Esophagus squamous epithelium (tissue), 5 donors: ENCODE measurements at places on chromosomes 16 and 17.

GRCh38 chr17:18920911-18921441, 31.0 kb upstream of the SLC5A10 start:
- DNase-seq: no peak

DNA sequence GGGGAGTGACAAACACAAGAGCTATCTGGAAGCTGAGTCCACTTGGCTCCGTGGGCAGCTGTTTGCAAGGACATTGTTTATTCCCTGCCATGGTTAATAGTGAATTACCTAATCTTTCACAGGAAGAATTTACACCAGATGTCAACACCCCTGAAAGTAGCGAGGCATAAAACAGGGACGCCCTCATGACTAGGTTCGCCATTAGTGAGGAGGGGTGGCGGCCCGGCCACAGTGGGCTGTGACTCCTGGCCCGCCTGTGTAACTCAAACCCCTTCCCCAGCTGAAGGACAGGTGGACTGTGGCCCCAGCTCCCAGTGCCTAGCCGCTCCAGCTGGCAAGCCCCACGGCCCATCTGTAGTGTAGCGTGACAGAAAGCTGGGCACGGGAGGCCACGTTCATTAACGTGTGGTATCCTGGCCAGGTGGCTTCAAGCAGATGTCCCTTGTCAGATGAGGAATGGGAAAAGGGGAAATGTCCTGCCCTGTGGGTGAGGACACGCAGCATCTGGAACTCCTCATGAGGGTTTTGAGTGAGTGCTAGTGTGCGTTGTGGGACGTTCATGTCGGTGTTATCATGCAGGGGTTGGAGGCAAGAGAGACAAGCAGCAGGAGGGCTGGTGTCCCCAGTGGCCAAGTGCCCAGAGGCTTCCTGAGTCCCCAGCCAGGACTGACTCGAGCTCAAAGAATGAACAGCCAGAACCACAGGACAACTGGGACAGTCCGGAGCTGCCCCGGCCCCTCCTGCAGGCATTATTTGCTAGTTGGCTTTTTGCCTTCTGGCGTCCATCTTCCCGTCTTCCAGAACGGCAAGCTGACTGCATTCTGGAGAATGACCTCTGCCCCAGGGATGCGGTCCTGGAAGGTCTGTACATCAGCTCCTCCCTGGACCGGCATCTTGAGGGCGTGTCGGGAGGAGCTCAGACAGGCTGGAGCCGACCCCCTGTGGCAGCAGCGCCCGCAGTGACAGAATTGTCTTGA, 19.2 kb downstream of the KDM8 start:
- no peak for DNase-seq

GRCh38 chr16:9115277-9115676, 23.8 kb downstream of the HAPSTR1 start:
- DNase-seq: no peak

DNA sequence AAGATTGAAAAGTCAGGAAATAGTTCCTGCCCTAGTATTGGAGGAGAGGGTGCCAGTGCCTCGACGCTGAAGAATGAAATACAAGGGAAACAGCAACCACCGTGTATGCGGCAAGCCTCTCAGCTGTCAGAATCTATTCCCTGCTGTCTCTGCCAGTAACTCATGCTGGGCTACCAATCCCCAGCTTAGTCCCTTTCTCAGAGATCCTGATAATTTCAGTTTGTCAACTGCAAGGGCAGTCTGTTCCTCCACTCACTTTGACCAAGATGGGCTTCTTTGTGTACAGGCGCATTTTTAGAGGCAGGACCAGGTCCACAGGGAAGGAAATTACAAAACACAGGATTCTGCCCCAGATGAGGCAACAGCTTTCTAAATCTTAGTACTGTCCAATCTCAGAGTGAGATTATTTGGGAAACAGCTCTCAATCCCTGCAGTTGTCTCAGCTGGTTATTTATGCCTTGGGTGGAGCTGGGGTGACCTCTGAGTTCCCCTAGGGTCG, 1.3 kb downstream of the NQO1 start:
- no peak for DNase-seq

GRCh38 chr17:17763734-17764133, 73.1 kb downstream of the SREBF1 start:
- no peak for DNase-seq

GRCh38 chr16:839643-840408, 39.3 kb upstream of the GNG13 start:
- no peak for DNase-seq

DNA sequence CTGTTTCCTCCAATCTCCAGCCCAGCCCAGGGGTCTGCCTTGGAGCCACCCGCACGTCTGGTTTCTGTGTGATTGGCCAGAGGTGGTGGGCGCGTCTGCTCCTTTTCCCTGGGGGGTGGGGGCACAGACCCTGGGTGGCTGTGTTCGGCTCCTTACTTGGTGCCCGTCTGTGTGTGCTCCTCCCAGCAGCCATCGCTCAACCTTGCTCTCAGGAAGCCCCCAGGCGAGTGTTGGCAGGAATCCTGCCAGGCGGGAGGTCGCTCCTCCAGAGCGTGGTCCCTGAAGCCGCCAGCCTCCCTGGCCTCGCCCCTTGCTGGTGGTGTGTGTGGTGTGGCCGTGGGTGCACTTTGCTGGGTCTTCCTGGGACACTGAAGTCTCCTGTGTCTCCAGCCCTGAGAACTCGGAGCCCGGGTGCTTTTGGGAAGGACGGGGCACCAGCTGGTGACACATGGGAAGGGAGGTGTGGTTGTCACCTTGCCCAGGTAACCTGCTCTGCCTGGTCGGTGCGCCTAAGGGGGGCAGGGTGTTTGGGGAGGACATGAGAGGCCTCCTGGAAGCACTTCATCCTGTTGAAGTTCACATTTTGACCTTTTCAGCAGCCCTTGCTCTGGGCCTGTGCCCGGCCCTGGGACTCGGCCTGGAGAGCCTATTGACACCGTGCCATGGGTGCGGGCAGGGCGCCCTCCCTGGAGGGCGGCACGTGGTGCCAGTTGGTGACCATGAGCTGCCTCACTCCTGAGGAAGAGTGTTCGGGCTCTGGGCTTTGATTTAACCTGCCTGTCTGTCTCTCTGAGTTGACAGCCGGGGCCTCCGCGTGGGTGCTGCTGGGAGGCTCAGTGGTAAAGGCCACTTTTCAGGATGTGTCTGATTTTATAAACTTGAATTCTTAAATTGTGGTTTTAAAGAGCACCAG, 49.0 kb upstream of the ZNF750 start:
- no peak for DNase-seq

DNA sequence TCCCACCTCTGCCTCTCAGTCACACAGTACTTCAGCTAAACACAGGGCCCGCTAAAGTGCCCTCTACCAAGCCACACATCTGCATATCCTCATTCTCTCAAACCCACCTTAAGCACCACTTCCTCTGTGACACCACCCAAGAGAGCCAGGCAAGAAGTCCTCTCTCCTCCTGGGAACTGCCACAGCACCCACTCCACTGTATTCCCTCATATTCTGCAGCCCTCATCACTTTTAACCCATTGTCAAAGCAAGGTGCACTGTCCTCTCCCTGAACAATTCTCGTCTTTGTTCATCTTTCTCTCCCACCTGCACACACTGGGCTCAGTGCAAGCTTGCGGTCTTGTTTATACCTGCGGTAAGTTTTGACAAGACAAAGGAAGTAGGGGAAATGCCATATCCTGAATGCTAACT, 13.6 kb downstream of the CHD9 start:
- DNase-seq: no peak

GRCh38 chr16:9098377-9099090, 7.1 kb downstream of the HAPSTR1 start:
- no peak for DNase-seq

- DNase-seq: no peak
Measured at GRCh38 chr16:1530883-1531637, 2.4 kb upstream of the TMEM204 start.

- DNase-seq: no peak
Measured at GRCh38 chr17:27602721-27603420, 28.1 kb upstream of the LGALS9 start.

GRCh38 chr17:28925912-28926365, 23.1 kb upstream of the DHRS13 start:
- no peak for DNase-seq

- DNase-seq: no peak
Measured at GRCh38 chr17:15451680-15452079, 15.7 kb downstream of the CDRT4 start.

DNA sequence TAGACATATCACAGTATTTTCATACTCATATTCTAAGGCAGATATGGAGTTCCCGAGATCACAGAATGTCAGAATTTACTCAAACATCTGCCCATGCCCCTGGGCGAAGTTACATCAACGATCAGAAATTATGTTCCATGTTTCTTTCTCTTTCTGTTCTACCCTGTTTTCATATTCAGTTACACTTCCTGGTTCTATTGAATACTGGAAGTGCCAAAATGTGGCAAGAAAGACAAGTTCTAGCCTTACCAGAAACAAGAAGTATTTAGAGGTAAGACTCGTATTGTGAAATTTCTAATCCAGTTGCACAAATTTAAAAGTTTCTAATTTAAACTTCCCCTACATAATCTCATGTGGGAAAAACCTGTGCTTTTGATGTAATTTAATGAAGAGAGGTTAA, 36.1 kb downstream of the KCNJ2 start:
- no peak for DNase-seq

GRCh38 chr16:57477531-57478202, 8.6 kb downstream of the DOK4 start:
- no peak for DNase-seq

GRCh38 chr17:76868176-76868668, at the start of gene MGAT5B:
MGAT5B (plus strand) TSS chr17:76868404; CDS start chr17:76869030, 626 bp downstream.
- DNase-seq: no peak

- DNase-seq: no peak
Measured at GRCh38 chr17:3318336-3318735, 20.2 kb upstream of the OR3A1 start.

DNA sequence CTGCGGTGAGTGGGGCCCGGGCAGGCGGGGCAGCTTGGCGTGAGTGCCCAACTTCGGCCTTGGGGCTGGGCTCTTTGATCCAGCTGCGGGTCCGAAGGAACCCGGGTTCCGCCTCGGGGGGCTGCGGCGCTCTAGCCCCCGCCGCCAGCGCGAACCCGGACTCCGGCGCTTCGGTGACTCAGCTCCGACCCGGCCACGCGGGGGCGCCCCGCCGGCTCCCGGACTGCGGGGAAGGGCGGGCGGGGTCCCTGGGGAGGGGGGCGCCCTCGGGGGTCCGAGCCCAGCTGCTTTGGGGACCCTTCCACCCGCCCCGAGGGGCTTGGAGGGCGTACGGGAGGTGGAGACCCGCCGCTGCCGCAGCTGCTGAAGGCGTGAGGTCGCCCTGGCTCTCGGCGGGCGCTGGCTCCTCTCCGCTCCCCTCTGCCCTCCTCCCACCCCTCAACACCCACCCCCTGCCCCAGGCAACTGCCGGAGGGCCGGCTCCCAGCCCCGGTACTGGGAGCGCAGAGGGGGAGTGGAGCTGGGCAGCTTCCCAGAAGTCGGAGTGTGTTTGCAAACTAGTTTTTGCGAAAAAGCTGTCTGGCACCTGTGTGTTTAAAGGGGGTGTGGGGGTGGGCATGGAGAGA, 516 bp downstream of the CPNE2 start:
- no peak for DNase-seq

DNA sequence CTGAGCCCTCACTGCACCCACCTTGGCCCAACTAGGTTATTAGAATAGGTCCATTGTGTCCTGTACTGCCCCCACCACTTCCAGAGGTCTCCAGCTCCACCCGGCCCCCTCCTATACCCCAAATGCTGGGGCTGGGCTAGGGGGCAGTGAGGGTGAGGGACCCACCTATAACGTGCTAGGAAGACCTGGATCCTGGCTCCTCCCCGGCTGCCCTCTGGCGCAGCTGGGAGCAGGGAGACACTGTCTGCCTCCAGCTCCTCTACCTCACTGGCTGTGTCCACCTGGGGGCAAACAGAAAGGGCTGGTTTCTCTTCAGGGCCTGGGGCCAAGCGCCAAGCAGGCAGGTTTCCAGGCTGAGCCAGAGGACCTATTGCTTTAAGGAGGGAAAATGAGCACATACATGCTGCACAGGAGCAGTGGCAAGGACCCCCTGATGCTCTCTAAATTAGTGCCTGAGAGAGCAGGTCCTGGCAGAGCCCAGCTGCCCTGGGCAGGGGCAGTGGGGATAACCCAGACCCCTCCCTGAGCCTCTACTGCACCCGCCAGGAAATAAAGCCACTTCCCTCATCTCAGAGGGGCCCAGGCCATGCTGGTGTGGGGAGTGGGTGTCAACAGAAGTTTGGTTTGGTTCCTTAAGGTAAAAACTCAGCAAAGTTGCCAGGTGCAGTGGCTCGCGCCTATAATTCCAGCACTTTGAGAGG, 12.2 kb downstream of the TSPOAP1 start:
- DNase-seq: no peak

GRCh38 chr17:19583871-19584270, 50.2 kb downstream of the SLC47A1 start:
- no peak for DNase-seq

DNA sequence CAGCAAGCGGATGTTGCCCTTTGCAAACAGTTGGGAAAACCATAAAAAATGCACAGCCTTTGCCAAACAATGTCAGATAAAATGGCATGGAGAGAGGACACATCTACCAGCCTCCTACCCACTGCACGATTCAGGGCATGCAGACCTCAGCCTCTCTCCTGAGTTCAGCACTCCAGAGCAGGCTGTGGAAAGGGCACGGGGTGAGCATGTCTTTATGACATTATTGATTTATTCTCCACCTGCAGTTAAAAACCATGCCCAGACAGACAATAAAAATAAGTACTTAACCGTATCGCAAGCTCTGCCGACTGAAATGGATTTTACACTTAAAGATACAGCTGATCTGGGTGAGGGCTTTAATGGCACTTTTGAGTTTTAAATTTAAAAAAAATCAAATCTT, 127.1 kb downstream of the MAF start:
- DNase-seq: no peak

DNA sequence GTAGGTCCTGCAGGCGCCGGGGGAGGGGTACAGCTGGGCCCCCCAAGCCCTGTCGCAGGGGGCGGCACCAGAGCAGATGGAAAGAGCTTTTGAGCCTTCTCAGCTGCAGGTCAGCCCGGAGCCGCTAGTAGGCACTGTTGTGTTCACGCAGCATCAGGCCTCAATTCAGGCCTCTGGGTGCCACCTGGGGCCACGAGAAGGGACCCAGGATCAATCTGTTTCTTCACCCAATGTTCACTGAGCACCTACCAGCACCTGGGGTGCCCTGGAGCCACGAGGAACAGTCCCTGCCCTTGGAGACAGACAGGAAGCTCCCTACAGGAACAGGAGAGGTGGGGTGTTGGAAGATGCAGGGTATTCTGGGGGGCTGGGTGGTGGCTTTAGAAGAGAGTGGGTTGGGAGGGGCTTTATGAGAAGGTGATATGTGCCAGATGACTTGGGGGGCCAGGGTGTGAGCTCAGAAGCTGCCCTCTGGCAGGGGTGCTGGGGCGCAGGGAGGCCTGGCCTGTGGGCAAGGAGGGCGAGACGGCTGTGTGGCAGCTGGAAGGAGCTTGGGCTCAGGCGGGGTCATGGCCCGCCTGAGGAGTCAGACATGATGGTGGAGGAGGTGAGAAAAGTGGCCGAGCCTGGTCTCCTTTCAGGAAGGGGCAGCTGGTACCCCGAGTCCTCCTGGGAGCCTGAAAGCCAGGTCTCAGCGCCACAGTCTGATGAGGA, 121.9 kb upstream of the GSE1 start:
- no peak for DNase-seq
